Esophagus muscularis mucosa (tissue), 4 donors: ENCODE measurements at places on chromosomes 1 and 21. TPM values are rescaled to one million over a fixed set of nuclear protein-coding genes. Genes with fewer than 3 reads are reported as not detected.

DNA sequence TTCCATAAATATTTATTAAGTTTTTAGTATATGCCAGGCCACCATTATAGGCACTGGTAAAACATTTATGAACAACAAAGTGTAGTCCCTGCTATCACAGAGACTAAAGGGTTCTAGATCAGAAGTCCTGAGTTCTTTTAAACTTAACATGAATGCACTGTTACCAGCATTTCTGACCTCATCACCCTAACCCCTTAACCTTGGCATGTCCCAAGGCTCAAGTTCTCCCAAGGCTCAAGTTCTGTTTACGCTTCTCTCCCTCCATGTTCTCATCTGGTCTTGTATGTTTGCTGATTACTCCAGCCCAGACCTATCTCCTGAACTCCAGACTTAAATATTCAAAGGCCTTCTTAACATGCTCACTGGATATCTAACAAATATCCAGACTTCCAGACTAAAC, 54.5 kb downstream of the UBE2T start:
- no peak for DNase-seq

The MYOC gene
- total RNA-seq: 179 TPM

DNA sequence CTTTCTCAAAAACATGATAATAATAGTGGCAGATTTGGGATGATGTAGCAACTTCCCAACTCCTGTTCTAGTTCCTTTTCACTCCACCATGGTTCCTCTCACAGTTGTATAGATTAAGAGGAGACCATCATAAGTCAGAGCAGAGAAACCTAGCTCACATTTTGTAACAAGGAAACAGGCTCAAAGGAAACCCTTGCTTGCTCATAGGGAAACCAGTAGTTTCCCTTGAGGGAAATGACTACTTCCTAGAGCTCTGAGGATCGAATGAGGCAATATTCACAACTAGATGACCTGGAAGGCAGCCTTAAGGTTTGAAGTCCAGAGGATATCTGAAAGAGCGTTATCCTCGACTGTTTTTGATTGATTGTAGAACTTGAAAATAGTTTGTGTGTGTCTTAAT, 76.1 kb upstream of the C8B start:
- DNase-seq: no peak

The HSPB7 gene
- 343 TPM for total RNA-seq

The YBEY gene
- 8.1 TPM for total RNA-seq

DNA sequence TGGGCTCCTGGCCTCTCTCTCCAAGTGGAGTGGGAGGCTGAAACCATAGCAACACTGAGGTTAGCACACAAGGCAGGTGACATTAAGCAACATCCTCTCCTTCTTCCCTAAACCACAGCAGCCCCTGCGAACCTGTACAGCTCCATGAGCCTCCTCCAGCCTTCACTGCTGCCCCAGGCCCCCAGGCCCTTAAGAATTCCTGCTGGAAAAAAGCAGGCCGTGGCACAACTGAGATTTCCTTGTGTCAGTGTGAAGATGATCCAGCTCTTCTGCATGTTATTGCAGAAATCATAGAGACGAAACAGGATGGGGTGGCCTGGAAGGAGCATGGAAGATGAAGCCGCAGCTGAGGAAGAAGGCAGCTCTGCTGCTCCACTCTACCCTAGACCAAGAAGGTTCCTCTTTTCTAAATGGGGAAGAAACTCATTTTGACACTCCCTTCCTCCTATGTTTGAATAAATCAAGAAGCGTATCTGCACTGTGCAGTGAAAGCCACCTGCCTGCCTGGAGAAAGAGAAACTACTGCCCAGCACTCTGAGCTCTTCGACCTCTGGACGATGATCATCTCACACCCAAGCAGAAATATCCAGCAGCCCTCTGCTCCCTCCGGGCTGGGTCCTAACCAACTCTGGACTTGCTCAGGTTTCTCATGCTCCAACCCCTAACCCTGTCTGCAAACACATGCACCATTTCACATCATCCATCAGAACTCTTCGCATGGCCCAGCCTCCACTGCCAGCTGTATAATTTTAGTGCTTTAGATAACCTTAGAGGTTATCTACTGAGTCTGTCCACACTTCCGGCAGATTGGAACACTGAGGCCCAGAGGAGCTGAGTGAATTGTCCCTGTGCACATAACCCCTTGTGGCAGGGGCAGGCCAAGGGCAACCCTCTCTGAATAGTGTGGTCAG, 20.7 kb downstream of the SH3BP5L start:
- DNase-seq: no peak

GRCh38 chr1:165637427-165637826, 6.4 kb downstream of the MGST3 start:
- DNase-seq: no peak
